Activated T-cell treated with anti-CD3 and anti-CD28 coated beads for 4 hours (primary cell): ENCODE measurements at places on chromosomes 3 and 15.
A peak's percentile ranks its signal among the peaks of the same experiment; 100 is the strongest.

DNA sequence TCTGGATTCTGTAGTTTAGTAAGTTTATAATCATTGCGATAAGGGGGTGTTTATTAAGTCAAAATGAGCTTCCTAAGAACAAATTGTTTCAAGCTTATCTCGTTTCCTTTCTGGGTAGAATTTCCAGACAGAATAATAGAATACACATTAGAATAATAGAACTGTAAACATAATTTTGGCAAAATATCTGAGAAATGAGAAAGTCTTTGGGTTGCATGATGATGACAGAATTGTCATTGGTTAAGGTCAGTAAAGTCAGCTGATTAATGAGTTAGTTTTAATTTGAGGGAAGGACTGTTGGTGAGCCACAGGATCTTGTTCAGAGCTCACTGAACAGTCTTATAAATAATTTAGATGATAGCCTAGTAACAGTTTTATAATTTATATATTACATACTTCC, 10.2 kb downstream of the EIF2A start:
- DNase-seq, result no peak

DNA sequence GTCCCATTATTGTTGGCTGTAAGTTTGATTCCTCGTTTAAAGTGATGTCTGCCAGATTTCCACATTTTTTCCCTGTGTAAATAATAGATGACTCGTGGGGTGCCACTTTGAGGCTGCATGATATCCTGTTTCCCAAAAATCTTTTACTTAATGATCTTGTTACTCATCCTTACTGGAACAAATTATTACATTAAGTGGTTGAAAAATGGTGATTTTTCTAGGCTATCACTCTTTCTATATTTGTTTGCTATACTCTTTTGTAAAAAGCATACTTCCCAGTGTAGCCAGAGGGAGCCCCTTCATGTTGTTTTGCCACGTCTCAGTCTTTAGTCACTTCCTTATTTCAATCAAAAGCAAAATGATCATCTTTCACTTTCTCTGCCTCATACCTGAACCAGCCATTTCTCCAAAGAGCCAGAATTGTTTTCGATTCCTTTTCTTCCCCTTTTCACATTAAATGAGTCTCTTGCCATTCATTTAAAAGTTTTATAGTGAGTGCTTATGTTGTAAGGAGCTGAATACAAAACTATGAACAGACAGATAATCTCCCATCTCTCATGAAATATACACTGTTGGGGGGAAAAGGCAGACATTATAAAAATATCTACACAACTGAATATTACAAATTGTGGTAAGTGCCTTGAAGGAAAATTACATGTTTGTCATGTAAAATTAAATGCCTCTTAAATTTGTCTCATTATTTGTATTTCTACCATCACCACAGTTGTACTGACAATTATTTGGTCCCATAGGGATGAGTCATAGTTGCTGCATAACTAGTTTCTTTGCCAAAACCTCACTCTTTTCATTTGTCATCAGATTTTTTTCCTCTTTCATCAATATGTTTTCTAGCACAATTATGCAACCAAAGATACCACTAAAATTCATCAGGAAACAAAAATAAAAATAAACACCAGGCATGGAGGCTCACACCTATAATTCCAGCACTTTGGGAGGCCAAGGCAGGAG, 41.5 kb downstream of the ADGRG7 start:
- no peak for DNase-seq

- DNase-seq, result no peak
Measured at GRCh38 chr15:28022961-28023360, 76.2 kb downstream of the OCA2 start.

- no peak for DNase-seq
Measured at GRCh38 chr3:16595778-16596177, 9.4 kb downstream of the DAZL start.

GRCh38 chr15:26580943-26581342, 191.9 kb downstream of the GABRB3 start:
- no peak for DNase-seq

DNA sequence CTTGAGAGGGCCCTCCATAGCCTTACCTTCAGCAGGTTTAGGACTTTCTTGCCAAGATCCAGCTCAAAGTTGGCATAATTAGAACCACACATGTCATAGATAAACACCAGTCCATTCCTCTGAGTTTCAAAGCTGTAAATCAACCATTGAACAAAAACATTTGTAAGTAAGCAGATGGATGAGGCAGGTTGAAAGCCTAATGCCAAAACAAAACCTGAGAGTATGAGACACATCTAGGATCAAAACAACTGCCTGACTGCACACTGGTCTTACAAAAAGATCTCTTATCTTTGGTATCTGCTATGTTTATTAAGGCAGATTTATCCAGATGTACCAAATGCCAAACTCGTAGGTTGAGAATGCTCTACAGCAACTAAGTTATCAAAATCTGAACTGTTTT, 61.9 kb downstream of the PTPN9 start:
- DNase-seq, result no peak

- no peak for DNase-seq
Measured at GRCh38 chr15:72318408-72318942, 1.5 kb downstream of the CELF6 start.

- no peak for DNase-seq
Measured at GRCh38 chr3:114439284-114439683, 145.5 kb downstream of the TIGIT start.

DNA sequence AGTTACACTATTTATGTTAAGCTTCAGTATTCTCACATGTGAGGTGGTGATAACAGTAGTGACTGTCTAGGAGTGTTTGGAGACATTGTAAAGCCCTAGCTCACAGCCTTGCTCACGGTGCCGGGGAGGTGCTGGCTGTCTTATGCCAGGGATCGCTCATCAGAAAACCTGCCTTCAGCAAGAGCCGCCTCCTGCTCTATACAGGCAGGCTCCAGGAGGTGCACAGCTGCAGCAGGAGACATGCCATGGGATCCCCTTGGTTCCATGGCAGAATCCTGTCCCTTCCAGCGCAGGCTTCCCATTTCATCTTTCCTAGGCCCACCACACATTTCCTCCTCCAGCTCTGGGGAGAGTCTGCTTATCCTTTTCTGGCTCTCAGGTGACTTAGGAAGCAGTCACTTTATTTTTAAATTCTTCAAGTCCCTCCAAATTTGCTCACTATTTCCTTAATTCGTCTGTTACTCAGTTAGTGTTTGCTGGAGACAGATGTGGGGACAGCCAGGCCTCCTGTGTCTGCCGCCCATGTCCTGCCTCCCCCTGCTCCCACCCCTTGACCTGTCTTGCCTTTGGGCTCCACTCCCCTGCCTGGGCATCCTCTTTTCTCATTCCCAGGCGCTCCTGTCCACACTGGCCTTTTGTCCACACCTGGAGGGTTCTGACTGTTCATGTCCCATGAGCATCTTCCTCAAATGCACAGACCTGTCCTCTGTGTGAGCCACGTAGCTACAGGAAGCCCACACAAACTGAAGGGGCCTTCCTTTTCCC, 31.7 kb downstream of the SLCO2A1 start:
- DNase-seq, result no peak

DNA sequence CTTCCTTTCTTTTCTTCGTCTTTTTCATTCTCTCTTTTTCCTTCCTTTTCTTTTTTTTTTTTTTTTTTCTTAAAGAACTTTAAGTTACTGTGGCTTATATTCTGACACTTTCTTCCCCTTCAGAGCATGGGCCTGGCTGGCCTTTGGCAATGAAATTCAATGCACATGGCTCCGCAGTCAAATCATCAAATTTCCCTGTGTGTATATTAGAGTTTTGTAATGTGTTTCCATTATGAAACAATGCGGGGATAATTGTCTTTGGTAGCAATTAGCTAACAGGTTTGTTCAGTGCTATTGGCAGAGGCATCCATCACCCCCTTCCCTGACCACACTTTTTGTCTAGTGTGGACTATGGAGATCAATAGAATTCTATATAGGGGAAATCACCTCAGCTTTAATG, 80.5 kb downstream of the CDIN1 start:
- DNase-seq, result no peak

DNA sequence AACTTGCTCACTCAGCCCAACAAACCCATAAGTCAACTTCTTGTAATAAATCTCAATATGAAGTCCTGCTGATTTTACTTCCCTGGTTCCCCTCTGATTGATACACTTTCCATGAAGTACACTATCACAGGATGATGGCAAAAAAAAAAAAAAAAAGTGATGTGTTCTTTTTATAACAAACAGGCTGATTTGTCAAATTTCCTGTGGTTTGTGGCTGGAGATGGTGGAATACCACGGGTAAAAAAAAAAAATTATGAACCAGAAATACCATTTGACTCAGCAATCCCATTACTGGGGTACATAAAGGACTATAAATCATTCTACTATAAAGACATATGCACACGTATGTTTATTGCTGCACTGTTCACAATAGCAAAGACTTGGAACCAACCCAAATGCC, 10.7 kb upstream of the SERPINI2 start:
- DNase-seq, result no peak

GRCh38 chr15:23734862-23735261, 47.8 kb upstream of the NDN start:
- DNase-seq, result no peak

- DNase-seq, result no peak
Measured at GRCh38 chr3:68207327-68207726, 552.9 kb upstream of the SUCLG2 start.

DNA sequence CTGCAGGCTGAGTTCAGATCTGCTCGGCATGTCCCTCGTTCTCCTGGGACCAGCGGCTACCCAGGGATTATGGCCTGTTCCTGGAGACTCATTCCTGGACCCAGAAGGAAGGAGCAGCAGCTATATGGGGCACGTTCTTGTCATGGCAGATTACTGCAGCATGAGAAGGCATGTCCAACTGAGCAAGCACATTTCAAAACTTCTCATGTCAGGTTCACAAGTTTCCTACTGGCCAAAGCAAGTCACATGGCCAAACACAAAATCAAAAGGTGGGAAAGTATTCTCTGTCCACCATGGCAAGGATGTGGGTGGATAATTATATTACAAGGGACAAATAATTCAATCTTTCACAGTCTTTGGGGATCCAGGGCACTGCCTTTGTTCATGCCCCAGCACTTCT, 71.9 kb upstream of the C15orf39 start:
- no peak for DNase-seq

DNA sequence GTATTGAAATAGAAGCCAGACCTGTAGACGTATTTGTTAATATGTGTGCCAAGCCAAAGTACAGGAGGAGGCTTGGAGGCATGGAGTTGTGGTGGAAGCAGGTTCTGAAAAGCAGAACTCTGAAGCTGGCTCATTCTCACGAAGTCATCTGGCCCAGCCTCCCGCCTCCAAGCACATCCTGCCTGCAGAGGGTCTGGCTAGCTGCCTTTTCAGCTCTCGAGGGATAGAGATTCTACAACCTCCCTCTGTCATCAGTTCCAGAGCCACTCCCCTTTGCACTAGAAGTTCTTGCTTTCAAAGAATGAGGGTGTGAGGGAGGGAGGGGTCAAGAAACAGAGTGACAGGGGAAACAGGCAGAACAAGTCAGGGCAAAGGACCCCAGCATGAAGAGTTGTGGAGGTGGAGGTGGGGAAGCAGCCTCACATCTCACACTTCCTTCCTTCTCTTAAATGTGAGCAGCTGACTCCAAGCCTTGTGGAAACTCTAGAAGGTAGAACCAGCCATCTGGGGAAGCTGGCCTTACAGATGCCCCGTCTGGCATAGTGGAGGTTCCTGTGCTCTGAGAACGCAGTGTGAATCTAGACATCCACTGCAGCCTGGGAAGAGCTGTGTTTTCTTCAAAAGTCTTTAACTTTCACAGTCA, 95.3 kb downstream of the SLC49A4 start:
- no peak for DNase-seq

DNA sequence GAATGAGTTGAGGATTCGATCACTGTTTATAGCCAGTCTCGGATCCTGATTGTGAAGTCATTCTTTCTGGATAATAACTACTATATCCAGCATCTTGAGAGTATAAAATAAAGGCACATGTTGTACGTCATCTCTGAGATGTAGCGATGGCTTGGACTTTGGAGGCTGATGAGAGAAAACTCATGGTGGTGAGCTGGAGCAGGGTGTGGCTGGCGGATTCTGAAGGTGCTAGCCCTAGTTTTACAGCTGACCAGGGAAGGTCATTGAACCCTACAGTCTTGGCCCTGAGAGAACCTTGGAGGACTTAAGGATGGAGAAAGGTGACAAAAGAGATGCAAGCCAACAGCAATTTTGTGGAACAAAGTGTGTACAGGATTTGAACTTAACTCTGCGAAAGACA, 153.8 kb downstream of the IGF1R start:
- DNase-seq, result no peak

GRCh38 chr15:71651750-71652186, 158.6 kb upstream of the NR2E3 start:
- DNase-seq, result no peak

DNA sequence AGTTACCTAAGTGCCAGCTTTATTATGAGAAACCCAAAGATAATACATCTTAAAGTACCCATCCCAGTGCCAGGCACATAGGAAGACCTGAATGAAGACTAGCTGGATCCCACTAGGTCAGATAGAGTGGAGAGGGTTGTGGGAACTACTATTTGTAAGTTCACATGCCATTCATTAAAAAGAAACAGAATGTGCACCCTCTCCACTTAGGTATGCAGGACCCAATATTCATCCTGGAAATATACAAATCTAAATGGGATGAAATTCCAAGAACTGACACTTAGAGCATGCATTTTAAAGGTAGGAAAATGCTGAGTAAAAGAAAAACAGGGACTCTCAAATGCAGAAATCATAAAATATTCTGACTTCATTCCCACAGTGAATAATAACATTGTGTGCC, 14.3 kb downstream of the EOGT start:
- no peak for DNase-seq

GRCh38 chr3:13420831-13421765, 976 bp upstream of the NUP210 start:
- peak; percentile 62 for DNase-seq

- DNase-seq, result no peak
Measured at GRCh38 chr3:5520237-5520636, 332.7 kb downstream of the EDEM1 start.

DNA sequence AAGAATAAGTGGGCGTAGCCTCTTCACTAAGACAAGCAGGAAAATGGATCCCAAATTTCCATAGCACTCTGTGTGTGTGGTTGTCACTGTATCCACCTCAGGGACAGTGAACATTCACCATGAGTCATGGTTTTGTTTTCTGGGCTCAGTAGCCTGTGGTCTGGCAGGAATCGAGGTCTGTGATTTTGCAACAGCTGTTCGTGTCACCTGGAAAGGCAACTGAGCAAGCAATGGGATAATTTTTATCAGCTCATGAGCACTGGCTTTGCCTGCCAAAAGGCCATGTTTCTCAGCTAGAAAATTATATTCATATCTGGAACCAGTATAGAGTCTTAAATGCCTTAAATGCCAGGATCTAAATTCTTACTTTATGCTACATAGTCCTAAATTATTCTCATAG, 60.9 kb downstream of the STRIT1 start:
- DNase-seq, result no peak

DNA sequence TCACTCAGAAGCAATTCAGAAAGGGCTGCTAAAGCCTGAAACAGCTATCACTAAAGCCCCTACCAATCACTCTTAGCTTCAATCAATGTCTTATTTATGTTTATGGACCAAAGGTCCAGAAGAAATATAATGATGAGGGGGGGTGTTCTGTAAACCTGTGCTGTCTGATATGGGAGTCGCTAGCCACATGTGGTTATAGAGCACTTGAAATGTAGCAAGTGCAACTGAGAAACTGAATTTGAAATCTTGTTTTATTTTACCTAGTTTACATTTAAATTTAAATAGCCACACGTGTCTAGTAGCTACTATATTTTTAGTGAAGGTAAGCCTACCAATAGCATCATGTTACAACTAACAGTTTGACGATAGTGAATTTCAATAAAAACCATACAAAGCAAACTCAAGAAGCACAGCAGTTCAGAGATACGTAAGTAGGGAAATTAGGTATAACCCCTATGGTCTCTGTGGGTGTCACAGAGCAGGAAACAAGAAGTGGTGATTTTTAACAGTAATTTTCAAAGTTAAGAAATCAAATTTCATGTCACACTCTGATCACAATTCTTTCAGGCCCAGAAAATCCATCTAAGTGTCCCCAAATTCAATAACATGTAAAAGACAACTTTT, 3.6 kb downstream of the POU1F1 start:
- DNase-seq, result no peak
